ENCODE measurements at places on chromosomes 1 and 21.

DNA sequence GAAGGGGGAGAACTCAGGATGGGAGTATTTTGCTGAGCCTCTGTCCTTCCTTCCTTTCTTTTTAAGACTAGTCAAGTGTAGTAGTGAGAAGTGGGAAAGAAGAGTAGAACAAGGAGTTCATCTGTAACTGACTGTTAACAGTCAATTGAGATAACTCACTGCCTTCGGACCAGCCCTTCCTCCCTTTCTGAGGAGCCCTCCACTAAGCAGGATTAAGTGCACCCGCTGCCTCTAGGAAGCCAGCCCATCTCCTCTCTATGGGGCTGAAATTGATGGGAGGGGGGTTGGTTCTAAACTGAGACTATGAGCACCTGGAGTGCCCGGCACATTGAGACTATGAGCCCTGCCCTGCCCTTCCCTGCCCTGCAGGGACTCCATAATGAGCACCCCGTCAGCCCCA lies 72.7 kb upstream of the TINAGL1 start:
- no peak for DNase-seq

DNA sequence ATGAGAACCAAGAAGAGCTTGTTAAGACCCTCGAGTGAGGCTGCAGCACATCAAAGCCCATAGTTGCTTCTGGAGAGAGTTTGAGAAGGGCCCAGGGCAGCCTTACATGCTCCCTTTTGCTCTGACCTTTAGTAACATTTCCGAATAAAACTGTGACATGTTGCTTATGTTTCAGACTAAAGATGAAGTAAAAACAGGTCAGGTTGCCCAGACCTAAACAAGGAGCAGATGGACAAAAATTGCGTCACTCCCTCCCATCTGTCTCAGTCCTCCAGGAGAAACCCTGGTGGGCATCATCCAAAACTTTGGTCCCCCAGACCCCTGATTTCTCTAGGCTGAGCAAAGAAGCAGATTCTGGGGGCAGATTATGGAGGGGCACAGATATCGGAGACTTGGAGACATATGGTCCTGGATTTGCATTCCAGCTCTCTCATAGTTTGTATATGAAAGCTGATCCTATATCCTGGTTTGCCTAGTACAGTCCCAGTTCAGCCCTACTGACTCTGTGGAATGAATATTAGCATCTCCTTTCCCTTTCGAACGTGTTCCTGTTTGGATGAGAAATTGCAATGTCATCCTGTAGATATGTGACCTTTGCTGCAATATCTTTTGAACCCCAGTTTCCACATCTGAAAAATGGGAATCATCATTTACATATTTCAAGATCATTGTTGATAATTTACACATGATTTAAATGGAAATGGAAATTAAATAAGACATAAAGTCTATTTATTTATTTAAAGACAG lies 304.9 kb upstream of the USP24 start:
- DNase-seq, result no peak

DNA sequence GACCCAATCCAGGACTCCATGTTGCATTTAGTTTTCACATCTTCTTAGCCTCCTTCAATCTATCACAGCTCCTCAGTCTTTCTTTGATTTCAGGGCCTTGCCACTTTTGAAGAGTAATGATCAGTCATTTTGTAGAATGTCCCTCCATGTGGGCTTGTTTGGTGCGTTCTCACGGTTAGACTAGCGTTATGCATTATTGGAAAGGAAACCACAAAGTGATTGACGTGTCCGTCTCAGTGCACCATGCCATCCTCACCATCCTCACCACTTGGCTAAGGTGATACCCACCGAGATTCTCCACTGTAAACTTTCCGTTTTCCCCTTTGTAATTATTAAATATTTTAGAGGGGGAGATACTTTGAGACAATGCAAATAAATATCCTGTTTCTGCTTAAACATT lies 59.6 kb upstream of the OLIG2 start:
- no peak for DNase-seq

DNA sequence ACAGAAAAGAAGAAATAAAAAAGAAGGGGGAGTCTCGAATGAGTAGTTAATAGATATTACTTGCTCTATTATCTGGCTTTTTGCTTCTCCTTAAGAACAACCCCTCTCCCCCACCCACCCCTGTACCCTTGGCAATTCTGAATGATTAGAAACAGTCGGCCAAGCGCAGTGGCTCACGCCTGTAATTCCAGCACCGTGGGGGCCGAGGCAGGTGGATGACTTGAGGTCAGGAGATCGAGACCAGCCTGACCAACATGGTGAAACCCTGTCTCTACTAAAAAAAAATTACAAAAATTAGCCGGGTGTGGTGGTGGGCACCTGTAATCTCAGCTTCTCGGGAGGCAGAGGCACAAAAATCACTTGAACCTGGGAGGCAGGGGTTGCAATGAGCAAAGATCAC lies 42.7 kb downstream of the GATAD2B start:
- no peak for DNase-seq

GRCh38 chr1:42692461-42692860 lies 10.2 kb downstream of the YBX1 start:
- no peak for DNase-seq

- no peak for DNase-seq
Observed at GRCh38 chr21:34724131-34724856, 55.5 kb downstream of the CLIC6 start.

- no peak for DNase-seq
Observed at GRCh38 chr1:116253566-116254382, 119.3 kb upstream of the ATP1A1 start.
